Activated naive CD8-positive, alpha-beta T cell treated with anti-CD3 and anti-CD28 coated beads for 36 hours (primary cell): ENCODE measurements at places on chromosomes 12 and 14. TPM values are rescaled to one million over a fixed set of nuclear protein-coding genes. Genes with fewer than 3 reads are reported as not detected.

DNA sequence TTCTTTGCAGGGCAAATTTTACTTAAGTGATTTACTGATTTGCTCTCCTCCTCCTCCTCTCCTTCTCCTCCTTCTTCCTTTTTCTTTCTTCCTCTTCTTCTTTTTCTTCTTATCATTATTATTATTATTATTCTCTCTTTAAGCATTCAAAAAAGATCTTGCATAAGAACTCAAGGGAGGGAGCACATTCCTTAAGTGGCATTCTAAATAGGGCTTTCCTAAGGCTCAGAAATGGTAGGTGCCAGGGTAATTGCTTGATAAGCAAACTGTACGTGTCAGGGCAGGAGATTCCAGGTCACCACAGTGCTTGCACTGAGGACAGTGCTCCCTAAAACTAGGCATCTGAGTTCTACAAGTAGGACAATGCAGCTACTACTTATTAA, 92.4 kb downstream of the SPTSSA start:
- no peak for DNase-seq

DNA sequence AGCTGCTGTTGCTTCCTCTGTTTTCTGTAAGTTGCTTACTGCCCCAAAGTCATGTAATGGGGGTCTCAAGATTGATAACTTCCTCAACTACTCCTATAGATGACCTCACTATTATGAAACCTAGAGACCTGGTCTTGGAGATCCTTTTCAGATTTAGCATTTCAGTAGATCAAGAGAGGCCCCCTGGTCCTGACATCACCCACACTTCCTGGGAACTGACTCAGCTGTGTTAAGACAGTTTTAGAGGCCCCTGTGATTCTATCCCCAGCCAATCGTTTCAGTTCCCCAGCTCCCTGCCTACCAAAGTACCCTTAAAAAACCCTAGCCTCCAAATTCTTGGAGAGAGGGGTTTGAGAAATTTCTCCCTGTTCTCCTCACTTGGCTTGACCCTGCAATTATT, 9.2 kb upstream of the ARG2 start:
- DNase-seq: no peak

The C3AR1 gene
- 2.6 TPM for total RNA-seq

GRCh38 chr12:54005853-54006558, 2.8 kb upstream of the HOXC8 start:
- DNase-seq: peak; percentile 78

GRCh38 chr14:64943556-64943955, 1.0 kb upstream of the GPX2 start:
- DNase-seq: no peak

GRCh38 chr14:93991212-93991611, 5.9 kb upstream of the CCDC197 start:
- no peak for DNase-seq

- DNase-seq: no peak
Measured at GRCh38 chr12:61188801-61189595, 1071.2 kb upstream of the USP15 start.
